ENCODE measurements at places on chromosomes 1 and 21.

- no peak for DNase-seq
Observed at GRCh38 chr1:47635111-47635510, 197.3 kb downstream of the FOXD2 start.

DNA sequence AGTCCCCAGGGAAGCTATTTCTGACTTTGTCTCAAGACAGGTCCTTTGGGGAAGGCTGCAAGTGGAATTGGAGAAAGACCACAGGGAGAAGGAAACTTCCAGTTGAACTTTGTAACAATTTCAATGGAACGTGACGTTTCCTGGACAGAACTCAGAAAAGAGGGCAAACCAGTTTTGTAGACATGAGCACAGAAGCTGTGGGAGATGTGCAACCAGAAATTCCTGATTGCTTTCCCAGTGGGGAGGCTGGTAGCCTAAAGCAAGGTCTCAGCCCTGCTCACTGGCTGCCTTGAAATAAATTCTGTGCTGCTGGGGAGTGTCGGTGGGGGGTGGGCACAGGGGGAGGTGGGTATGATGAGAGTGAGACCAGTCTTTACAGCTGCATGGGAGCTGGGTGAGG, 1206.7 kb upstream of the ADGRL2 start:
- no peak for DNase-seq

GRCh38 chr1:93869653-93870052, 9.4 kb downstream of the DNTTIP2 start:
- DNase-seq = no peak

DNA sequence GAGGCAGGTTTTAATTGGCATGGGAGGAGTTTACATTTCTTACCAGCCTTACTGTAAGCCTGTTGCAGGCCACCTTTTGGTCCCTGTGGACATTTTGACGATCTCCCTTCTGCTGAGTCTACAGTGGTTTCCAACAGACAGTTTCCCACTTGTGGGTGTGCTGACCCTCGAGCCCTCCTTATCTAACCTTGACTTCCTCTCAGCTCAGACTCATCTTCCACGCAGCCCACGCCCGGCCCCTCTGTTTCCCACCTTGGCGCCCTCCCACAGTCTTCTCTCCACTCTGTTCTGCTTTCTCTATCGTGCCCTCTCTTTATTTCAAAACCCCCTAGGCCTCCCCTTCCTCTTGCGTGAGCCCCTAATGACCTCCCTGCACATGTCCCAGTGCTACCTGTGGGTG, 6.1 kb upstream of the ARL8A start:
- no peak for DNase-seq

- DNase-seq = no peak
Observed at GRCh38 chr1:16218014-16218673, 5.7 kb upstream of the ARHGEF19 start.

- DNase-seq = no peak
Observed at GRCh38 chr1:109047339-109047738, 5.4 kb upstream of the WDR47 start.

DNA sequence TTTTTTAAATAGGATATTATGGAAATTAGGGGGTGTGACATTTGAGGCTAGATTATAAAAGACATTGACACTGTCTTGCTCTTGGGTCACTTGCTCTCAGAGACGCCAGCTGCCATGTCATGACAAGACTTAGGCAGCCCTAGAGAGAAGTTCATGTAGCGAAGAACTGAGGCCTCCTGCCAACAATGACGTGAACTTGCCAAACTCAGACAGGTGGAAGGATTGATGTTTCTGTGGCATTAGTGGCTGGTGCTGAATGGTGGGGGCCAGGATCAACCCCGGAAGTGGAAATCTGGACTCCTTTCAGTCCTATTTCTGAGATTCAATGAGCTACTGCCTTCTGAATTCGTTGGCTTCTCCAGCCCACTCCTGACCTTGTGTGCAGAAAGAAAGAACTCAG, 14.7 kb downstream of the NCF2 start:
- no peak for DNase-seq

- DNase-seq = no peak
Observed at GRCh38 chr1:48939042-48939441, 162.4 kb upstream of the BEND5 start.

- no peak for DNase-seq
Observed at GRCh38 chr1:63322114-63322943, at the start of gene FOXD3. FOXD3 (plus strand) TSS chr1:63322567; CDS start chr1:63323059, 492 bp downstream.

GRCh38 chr1:182656842-182657397, 27.5 kb downstream of the RGS8 start:
- no peak for DNase-seq

- no peak for DNase-seq
Observed at GRCh38 chr1:230643908-230644307, 1.6 kb downstream of the COG2 start.

- no peak for DNase-seq
Observed at GRCh38 chr1:236041631-236042618, 23.0 kb downstream of the NID1 start.

- DNase-seq = no peak
Observed at GRCh38 chr1:244964112-244964971, 100.0 kb upstream of the HNRNPU start.

- no peak for DNase-seq
Observed at GRCh38 chr1:55868026-55868425, 652.9 kb upstream of the USP24 start.

GRCh38 chr21:46437511-46437910, 21.2 kb upstream of the DIP2A start:
- peak; percentile 52 for DNase-seq

DNA sequence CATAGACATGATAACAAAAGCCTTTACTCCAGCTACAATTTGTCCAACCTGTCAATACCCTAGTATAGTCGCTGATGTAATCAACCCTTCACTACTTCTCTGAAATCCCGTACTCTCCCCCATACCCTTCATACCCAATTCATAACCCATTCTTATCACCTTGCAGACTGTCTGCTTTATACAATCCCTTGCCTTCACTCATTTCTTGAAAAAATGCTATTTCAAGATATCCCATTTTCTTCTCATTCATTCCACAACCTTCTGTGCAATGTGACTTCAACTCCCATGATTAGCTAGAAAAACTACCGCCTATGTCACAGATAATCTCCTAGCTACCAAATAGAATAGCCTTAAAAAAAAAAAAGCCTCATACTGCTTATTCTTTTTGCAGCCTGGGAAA, 49.5 kb downstream of the EPS15 start:
- DNase-seq = no peak

GRCh38 chr1:2352897-2353550, 38.3 kb downstream of the MORN1 start:
- DNase-seq = peak; percentile 2

- no peak for DNase-seq
Observed at GRCh38 chr1:11691928-11692711, 610 bp downstream of the DRAXIN start.

GRCh38 chr1:58854576-58854975, 70.7 kb upstream of the JUN start:
- DNase-seq = no peak

- no peak for DNase-seq
Observed at GRCh38 chr1:27253596-27253995, 19.2 kb downstream of the WDTC1 start.

DNA sequence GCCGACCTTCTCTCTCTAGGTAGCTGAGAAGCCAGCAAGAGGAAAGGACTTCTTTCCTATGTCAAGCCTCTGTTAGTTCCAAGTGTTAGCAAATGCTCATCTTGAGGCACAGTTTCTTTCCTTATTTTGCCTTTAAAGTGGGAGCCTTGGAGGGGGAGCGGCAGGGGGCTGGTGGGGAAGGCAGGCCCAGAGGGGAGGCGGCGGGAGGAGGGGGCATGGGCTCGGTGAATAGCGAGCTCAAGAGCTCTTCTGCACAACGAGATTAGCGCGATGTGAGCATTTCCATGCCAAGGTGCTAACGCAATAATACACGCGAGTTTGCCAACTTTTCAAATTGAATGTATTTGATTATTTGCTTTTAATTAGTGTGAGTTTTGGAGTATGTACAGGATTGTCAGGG, 372.6 kb downstream of the RPS6KC1 start:
- no peak for DNase-seq

DNA sequence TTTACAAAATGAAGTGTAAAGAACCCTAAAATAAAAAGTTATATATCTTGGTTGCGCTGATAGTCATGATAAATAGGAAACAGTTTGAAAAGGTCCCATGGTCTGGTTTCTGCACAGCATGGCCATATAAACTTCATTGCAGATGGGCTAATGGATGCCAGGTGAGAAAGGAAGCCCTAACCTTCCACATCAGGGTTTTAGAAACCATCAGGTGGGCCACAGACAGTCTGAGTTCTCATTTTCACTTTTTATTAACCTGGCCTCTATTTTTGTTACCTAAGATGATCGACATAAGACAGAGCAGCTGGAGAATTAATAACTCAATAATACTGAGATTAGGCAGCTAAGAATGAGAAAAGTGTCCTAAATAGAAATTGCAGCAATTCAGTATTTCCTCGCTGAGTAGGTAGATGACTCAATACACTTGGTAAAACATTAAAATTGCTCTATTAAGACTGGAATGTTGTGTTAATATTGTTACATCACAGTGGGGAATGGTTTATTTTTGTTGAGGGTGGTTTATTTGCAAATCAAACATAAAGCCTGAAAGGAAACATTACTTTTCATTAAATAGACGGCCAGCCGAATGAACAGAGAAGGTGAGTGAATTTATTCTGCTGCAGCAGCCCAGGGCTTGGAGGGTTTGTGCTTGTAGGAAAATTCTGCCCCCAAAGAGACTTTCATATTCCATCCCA, 21.1 kb downstream of the C1orf21 start:
- no peak for DNase-seq

DNA sequence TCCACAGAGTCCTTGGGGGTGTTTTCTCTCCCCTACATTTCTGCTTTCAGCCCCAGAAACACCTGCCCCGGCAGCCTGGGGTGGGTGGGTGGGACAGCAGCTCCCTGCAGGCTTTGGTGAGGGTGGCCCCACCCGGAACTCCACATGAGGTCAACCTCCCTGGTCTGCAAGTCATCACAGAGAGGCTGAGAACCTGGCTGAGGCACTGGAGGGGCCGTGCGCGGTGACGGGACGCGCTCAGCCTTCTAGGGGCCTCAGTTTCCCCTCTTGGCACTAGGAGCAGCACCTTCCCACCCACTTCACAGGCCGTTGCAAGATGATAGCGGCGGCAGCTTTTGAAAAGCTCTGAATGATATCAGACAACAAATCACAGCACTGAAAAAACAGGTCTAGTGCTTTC, 37.7 kb upstream of the NID1 start:
- DNase-seq = no peak

- no peak for DNase-seq
Observed at GRCh38 chr1:184973272-184974055, 844 bp downstream of the NIBAN1 start.

- no peak for DNase-seq
Observed at GRCh38 chr1:17561561-17561985, 22.1 kb downstream of the ARHGEF10L start.

GRCh38 chr1:114660238-114660637, 9.6 kb downstream of the DENND2C start:
- DNase-seq = no peak

DNA sequence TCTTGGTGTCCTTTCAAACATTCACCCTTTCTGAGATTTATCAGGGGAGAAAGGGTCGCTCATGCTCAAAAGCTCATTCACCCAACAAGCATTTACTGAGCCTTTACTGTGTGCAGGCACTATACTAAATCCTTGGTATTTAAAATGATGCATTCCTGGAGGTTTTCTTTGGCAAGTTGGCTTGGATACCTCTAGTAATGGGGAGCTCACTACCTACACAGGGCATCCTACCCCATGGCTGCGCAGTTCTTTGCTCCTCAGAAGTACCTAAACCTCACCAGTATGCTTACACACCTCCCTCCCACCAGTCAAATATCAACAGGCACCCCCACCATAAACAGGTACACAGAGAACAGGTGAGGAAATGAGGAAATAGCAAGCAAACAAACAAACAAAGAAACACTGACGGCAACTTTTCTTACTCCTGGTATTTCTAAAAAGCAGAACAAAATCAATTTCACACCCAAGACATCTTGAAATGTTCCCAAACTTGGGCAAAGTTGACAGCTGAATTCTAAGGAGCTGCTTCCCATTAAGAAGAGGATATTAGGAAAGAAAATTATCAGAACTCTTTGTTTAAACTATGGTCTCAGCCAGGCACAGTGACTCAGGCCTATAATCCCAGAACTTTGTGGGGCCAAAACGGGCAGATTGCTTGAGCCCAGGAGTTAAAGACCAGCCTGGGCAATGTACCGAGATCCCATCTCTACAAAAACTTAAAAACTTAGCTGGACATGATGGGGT, 104.8 kb downstream of the PSMG1 start:
- no peak for DNase-seq

GRCh38 chr21:16742741-16743140, 770.1 kb upstream of the CXADR start:
- DNase-seq = no peak

GRCh38 chr1:17140279-17140678, 21.0 kb upstream of the PADI2 start:
- no peak for DNase-seq

DNA sequence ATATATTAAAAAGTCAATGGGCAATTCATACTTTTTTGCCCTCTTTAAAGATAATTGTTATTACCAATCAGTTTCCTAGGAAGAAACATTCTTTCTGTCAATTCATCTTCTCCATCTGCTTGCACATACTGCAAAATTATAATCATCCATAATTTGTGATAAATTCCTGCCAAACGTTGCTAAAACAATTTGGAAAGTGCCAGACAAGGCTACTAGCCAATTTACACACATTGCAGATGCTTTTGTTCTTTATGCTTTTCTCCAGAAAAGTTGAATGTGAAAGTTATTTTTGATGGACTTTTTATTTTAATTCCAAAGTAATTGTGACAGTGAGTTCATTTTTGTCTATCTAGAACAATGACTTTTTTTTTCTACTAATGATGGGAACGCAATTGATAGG, 992.8 kb upstream of the ADGRL2 start:
- DNase-seq = no peak

DNA sequence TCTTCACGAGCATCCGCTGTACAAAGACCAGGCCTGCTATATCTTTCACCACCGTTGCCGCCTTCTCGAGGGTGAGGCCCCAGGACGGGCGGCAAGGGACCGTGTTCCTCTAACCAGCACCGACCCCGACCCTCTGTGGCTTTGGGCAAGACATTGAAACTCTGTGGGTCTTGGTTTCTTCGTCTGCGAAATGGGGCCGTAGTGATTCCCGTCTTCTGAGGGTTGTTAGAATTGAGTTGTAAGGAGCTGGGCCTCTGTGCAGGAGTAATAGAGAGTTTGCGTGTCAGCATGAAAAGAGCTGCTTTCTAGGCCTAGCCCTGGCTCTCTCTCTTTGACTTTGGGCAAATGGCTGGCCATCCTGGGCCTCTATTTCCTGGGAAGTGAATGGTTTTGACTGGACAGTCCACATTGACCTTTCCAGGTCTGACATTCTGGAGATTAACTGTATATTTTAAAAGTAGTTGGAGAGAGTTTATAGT, 591 bp downstream of the MRPL37 start:
- DNase-seq = no peak

DNA sequence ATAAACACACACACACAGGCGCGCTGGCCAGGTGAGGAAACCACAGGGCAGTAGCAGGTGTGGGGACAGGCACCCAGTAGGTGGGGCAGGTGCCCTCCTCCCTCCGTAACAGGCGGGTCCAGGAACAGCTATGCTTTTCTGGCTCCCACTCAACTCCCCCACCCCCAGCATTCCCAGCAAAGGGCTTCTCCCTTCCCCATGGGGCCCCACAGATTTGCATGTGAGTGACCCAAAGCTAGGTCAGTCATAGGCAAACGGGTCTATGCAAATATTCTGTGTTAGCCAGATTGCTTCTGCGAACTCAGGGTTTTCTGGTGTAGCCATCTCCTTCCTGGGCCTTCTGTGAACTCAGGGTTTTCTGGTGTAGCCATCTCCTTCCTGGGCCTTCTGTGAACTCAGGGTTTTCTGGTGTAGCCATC, 114.2 kb downstream of the SIK1 start:
- no peak for DNase-seq

- DNase-seq = no peak
Observed at GRCh38 chr1:11324567-11325165, 51.7 kb downstream of the UBIAD1 start.

All from naive thymus-derived CD8-positive, alpha-beta T cell (primary cell).